ENCODE measurements at places on chromosomes 1 and 21.

DNA sequence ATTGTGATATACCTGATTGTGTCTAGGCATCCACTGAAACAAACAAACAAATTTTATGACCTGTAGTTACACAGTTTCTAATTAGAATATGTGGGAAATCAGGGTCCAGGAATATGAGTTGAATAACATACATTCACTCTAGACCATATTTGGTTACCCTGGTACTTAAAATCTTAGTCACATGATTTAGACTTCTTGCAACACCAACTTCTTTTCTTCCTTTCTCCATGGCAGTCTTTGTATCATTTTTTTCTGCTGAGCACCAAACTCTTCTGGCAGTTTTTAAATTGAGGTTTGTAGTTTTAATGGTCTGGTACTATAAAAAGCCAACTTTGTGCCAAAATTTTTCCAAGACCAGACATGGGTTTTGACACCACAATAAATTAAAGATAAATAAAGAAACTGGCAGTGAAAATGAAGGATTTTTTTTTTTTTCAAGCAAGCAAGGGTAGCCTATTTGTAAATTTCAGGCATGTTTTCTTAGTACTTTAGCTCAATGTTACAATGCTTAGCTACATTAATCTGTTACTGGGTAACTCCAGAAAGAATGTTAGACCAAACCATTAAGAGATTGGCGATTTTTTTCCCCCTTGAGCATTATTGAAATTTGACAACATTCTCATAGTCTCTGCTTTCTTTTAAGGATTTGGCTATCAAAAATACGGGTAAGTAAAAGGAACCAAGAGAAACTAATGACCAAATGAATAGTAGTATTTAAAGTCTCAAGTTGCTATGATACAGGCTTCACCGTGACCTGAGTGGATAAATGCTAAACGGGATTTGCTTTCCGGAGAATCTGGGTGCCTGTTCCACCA lies 108.5 kb downstream of the NFIA start:
- no peak for DNase-seq

DNA sequence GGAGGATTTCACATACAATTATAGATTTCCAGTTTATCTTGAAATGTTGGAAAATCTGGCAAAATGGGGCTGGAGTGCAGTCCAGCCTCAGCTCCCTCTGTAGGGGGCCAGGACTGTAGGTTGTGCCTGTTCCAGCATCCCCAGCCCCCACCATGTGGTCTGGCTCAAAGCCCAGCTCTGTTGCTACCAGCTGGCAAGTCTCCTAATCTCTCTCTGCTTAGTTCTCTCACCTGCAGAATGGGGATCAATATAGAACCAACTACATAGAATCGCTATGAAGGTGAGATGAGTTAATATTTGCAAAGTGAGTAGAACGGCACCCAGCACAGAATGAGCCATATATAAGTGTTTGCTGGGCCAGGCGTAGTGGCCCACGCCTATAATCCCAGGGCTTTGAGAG lies 50.0 kb upstream of the TARDBP start:
- no peak for DNase-seq

GRCh38 chr1:245211035-245211749 lies 56.4 kb downstream of the KIF26B start:
- DNase-seq, result no peak

- no peak for DNase-seq
Observed at GRCh38 chr1:66028035-66028434, 235.3 kb downstream of the PDE4B start.

- DNase-seq, result no peak
Observed at GRCh38 chr1:230231774-230232145, 164.7 kb downstream of the GALNT2 start.

- no peak for DNase-seq
Observed at GRCh38 chr1:169307176-169307575, 60.4 kb downstream of the NME7 start.

DNA sequence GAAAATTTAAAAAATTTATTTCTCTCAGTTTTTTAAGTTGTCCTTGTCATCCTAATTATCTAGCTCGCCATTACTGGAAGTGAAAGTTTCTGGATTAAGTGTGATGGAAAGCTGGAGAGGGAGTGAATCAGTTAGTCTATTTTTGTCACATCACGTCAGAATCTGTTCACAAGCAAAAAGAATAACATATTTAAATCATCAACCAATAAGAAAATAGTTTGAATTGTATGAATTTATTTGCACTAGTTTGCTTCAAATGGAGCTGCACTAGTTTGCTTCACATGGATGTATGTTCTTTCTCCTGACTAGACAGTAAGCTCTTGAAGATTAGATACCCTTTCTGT lies 22.8 kb downstream of the PHC2 start:
- no peak for DNase-seq
